K562 (cell line): ENCODE measurements at places on chromosomes 7 and 10. TPM values are rescaled to one million over a fixed set of nuclear protein-coding genes. Genes with fewer than 3 reads are reported as not detected.

DNA sequence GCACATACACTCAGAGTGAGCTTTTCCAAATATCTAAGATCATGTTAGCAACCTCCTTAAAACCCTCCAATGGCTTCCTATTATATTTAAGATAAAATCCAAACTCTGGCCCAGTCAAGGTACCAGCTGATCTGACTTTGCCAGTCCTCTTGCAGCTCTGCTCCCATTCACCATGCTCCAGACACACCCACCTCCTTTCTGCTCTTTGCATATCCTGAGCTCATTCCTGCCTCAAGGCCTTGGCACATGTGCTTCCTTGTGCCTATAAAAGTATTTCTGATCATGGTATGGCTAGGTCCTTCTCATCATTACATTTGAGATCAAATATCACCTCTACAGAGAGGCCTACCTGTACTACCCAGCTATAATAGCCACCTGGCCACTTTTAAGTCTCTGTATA lies 27.5 kb downstream of the XPNPEP1 start:
- no peak for DNase-seq

DNA sequence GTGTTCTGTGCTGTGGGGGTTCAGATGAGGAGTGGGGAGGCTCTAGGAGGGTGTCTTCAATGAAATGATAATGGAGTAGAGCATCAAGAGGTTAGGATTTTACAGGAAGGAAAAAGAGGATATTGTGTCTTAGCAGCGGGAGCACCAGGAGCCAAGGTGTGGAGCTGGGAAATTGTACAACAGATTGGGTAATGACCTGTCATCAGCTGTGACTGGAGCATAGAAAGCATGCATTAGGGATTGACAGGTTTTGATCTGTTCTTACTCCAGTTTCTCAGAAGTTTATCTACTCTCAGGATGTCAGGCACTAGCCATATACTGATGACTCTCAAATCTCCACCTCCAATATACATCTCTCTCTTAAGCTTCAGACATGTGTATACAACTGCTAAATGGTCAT lies 196.9 kb downstream of the ARHGAP12 start:
- no peak for DNase-seq

The GTF2I gene
- 161 and 162 TPM in 2 replicates for total RNA-seq

DNA sequence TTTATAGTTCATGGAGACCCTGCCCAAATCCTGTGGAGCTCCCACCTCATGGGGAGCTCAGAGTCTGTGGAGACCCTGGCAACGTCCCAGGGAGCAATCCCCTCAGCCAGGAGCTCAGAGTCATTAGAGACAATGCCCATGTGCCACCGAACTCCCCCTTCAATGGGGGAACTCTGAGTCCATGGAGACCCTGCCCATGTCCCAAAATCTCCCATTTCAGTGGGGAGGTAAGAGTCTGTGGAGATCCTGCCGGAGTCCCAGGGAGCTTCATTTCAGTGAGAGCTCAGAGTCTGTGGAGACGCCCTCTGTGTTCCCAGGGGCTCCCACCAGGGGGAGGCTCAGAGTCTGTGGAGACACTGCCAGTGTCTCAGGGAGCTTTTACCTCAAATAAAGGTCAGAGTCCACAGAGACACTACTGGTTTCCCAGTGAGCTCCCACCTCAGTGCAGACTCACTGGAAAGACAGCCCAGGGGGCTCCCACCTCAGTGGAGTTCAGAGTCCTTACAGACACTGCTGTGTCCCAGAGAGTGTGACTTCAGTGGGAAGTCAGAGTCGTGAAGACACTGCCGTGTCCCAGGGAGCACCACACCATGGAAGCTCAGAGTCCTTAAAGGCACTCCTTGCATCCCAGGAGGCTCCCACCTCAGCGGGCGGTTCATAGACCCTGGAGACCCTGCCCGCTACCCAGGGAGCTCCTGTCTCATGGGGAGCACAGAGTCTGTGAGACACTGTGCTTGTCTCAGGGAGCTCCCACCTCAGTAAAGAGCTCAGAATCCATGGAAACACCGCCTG lies 5.0 kb downstream of the MYO1G start:
- DNase-seq = peak; percentile 76

GRCh38 chr10:116716381-116716780 lies 26.0 kb downstream of the HSPA12A start:
- DNase-seq = no peak

DNA sequence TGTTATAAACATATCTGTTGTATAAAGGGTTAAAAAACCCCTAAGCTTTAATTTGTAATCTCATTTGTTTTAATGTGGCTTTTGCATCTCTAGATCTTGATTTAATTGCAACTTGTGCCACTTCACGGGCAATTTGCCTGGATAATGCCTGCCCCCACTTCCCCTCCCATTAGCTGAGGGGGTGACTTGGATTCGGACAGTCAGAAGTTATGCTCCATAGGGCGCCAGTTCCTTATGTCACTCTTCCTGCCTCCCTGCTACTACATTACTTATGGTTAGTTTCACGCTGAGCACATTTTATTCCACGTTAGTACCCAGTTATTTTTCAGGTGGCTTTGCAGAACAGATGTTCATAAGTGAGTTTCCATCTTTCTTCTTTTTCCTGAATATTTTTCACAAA lies 1015.2 kb upstream of the PHF14 start:
- no peak for DNase-seq
